ENCODE measurements at places on chromosomes 6 and 20. TPM values are rescaled to one million over a fixed set of nuclear protein-coding genes. Genes with fewer than 3 reads are reported as not detected.

DNA sequence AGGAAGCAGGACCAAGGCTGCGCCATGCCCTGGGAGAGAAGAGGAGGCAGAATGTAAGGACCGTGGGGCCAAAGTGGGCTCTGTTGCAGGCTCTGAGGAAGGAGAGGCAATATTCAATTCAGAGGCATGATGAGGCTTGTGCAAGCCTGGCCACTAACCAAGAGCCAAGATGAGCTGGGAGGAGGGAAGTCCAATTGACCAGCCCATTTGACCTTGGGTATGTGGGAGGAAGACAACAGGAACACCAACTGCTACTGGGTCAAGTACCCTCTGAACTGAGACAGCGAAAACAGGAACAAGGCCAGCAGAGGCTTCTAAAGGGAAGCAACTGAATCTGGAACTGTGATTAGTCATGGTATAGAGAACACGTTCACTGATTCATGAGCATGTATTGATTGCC, 779.6 kb downstream of the MAFB start:
- H3K4me1 ChIP-seq: no peaks in the 10 kb centered on the region
- H3K4me3 ChIP-seq: no peak overlapping the region
- H3K27me3 ChIP-seq: no peaks in the 10 kb centered on the region
- H3K36me3 ChIP-seq: no peaks in the 10 kb centered on the region

GRCh38 chr6:167400482-167401138, 75.7 kb downstream of the TTLL2 start:
- peaks cover 91% of the 10 kb centered on the region for H3K27me3 ChIP-seq
- DNase-seq: no peak
- no peaks in the 10 kb centered on the region for H3K4me1 ChIP-seq
- H3K4me3 ChIP-seq: no peak overlapping the region

GRCh38 chr6:13513626-13514502, 26.5 kb upstream of the GFOD1 start:
- no peaks in the 10 kb centered on the region for H3K36me3 ChIP-seq
- H3K27ac ChIP-seq: no peak overlapping the region
- peaks cover 10% of the 10 kb centered on the region for H3K4me1 ChIP-seq
- no peaks in the 10 kb centered on the region for H3K27me3 ChIP-seq
- H3K4me3 ChIP-seq: no peak overlapping the region

- H3K27me3 ChIP-seq: no peaks in the 10 kb centered on the region
- no peak for DNase-seq
- no peak overlapping the region for H3K4me3 ChIP-seq
Observed at GRCh38 chr6:124873066-124873410, 89.2 kb upstream of the RNF217 start.

- no peak overlapping the region for H3K27ac ChIP-seq
- H3K27me3 ChIP-seq: no peaks in the 10 kb centered on the region
- no peak overlapping the region for H3K4me3 ChIP-seq
Observed at GRCh38 chr6:112774319-112774718, 427.2 kb downstream of the RFPL4B start.

The NHLRC1 gene
- total RNA-seq: 0.92 TPM

The DEFB124 gene
- not detected for total RNA-seq
